ENCODE measurements at places on chromosomes 7 and 10. TPM values are rescaled to one million over a fixed set of nuclear protein-coding genes. Genes with fewer than 3 reads are reported as not detected.

- no peak overlapping the region for H3K27ac ChIP-seq
- DNase-seq = no peak
- H3K4me1 ChIP-seq = no peaks in the 10 kb centered on the region
- peaks cover 3% of the 10 kb centered on the region for H3K36me3 ChIP-seq
- H3K4me3 ChIP-seq = no peak overlapping the region
Measured at GRCh38 chr10:89738551-89739209, 37.3 kb downstream of the KIF20B start.

- peaks cover 27% of the 10 kb centered on the region for H3K4me1 ChIP-seq
- H3K36me3 ChIP-seq = no peaks in the 10 kb centered on the region
- H3K4me3 ChIP-seq = no peak overlapping the region
- DNase-seq = no peak
Measured at GRCh38 chr7:70706698-70707097, 425.2 kb upstream of the GALNT17 start.

Gene COX15
- total RNA-seq = 44.3 TPM

Gene TDRD1
- total RNA-seq = 3.8 TPM

Gene GHRHR
- total RNA-seq = not detected

All from heart right ventricle (tissue), 16 donors.